ENCODE measurements at places on chromosomes 3 and 15. TPM values are rescaled to one million over a fixed set of nuclear protein-coding genes. Genes with fewer than 3 reads are reported as not detected.

DNA sequence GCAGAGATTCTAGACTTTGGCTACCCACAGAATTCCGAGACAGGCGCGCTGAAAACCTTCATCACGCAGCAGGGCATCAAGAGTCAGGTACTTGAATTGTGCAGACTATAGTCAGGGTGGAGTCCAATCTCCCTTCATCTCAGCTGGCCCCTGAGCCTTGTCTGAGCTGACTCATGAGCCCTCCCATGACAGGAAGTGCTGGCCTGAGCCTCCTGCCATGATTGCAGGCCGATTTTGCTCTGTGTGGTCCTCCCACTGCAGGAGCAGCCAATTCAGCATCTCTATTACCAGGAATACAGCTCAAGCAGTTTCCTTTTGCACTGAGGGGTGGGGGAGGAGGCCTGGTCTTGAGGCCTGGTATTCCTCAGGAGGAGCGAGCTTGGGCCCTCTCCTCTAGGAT is 5.5 kb downstream of the AP2M1 start:
- peaks cover 42% of the 10 kb centered on the region for H3K36me3 ChIP-seq
- no peaks in the 10 kb centered on the region for H3K27me3 ChIP-seq
- no peak overlapping the region for H3K4me3 ChIP-seq
- no peak for DNase-seq

DNA sequence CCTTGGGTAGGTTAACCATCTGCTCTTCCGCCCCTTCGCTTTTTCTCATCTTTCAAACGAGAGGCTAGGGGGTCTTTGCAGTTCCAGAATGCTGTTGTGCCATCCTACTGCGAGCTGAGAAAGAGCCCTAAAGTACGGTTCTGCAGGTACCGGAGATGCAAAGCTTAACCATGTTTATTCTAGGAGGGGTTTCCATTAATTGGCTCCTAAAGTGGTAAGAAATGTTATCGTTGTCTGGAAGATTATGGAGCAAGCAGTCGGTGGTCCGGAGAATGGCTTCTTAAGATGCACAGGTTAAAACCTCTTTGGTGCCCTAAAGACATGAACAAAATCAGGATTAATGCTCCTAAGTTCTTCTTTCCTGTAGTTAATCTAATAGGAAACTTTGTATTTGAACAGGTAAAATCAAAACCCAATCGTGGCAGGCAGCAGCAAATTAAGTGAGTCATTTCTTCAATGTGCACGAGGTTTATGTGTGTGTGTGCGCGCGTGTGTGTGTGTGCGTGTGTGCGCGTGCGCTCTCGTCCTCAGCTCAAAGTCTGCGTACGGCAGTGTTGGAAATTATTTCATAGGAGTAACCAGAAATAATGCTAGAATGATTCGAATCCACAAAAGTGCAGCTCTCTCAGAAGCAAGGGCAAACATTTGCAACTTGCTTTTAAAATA is 772 bp downstream of the FAM81A start:
- peaks cover 71% of the 10 kb centered on the region for H3K27me3 ChIP-seq
- H3K36me3 ChIP-seq: no peaks in the 10 kb centered on the region
- peak overlapping the region; percentile 61 for H3K4me3 ChIP-seq
- H3K4me1 ChIP-seq: peaks cover 18% of the 10 kb centered on the region

- no peak overlapping the region for H3K4me3 ChIP-seq
- DNase-seq: no peak
- H3K36me3 ChIP-seq: peaks cover 3% of the 10 kb centered on the region
- H3K27ac ChIP-seq: peak overlapping the region; percentile 95
Observed at GRCh38 chr3:111311126-111311525, 230.9 kb upstream of the CD96 start.

PLA2G4B gene
- 7.7 TPM for total RNA-seq

DNA sequence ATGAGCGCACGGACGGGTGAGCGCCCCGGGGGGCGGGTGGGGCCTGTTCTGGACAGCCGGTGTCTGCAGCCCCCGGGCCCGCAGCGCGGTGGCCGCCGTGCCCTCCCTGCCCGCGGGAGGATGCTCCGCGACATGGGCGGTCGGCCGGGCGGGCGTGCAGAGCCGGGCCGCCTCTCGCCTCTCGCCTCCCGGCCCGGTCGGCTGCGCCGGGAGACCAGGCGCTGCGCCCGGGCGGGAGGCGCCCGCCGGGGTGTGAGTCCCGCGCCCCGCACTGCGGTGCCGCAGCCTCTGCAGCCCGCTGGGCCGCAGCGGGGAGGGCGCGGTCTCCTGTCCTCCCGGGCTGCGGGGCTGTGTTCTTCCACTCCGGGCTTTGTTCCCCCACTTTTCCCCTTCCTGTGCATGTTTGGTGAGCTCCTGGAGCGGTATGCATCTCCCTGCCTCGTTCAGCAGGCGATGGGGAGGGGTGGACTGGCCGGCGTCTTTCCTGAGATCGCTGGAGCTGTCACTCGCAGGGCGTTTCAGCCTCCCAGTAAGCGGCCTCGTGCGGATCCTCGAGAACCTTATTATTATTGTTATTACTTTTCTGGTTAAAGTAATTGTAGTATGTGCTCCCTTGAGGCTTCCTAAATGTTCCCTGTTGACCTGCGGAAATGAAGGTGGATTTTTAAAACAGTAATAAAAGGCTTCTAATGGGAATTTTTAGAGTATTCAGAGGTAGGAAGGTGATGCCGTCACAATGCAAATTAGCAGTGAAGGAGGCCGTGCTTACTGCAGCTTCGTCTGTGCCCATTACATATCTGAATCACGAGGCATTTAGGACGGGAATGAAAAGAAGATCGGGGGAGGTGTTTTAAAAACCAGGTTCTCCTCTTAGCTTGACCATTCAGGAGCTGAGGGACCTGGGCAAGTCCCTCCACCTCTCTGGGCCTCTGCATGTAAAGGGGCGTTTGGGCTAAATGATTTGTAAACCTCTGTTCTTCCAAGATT is 593 bp downstream of the TMOD2 start:
- peaks cover 12% of the 10 kb centered on the region for H3K36me3 ChIP-seq
- peaks cover 30% of the 10 kb centered on the region for H3K27me3 ChIP-seq
- H3K27ac ChIP-seq: no peak overlapping the region
- no peak for DNase-seq

- no peak for DNase-seq
- H3K4me1 ChIP-seq: peaks cover 41% of the 10 kb centered on the region
- H3K27me3 ChIP-seq: no peaks in the 10 kb centered on the region
- no peak overlapping the region for H3K27ac ChIP-seq
- peaks cover 10% of the 10 kb centered on the region for H3K36me3 ChIP-seq
Observed at GRCh38 chr3:197802779-197803459, 11.9 kb downstream of the LRCH3 start.

GUCA1C gene
- total RNA-seq: not detected

ACKR2 gene
- total RNA-seq: 2.3 TPM

All from activated CD8-positive, alpha-beta memory T cell treated with anti-CD3 and anti-CD28 coated beads, Interleukin-2, amount 10 ng/mL, durations not matched to agents 7 days and 5 days (primary cell).